ENCODE measurements at places on chromosomes 7 and 10.

GRCh38 chr10:7787150-7787856 lies 490 bp downstream of the KIN start:
- DNase-seq: no peak

DNA sequence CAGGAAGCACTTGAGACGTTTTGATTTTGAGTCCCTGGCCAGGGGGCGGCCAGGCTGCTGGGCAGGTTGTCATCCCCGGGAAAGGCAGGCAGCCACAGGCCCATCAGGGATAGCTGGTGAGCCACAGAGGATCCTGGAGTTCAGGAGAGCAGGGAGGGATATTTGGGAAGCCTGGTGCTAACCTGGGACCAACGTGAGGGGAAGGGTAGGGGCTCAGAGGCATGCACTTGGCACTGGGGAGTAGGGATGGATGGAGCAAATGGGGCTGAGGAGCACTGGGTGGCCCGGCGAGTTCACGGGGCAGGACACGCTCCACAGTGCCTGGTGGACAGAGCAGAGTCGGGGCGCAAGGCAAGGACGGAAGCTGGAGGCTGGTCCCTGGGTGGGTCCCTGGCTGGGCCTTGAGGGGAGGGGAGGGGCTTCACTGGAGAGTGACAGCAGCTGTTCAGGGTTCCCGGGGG lies 30.2 kb downstream of the LRRC27 start:
- DNase-seq: no peak

DNA sequence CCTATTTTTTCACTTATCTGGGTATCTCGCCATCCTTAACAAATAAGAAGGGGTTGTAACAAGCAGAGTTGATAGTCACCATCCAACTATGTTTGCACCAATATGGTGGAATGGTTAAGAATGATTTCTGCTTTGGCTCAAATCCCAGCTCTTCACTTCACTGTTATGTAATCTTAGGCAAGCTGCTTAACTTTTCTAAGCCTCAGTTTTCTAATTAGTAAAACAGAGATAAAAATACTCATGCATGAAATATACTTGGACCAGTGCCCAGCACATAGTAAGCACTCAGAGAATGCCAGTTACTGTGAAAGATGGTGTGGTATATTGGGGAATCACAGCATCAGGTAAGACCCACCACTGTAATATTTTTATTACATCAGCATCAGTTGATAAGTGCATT lies 33.6 kb downstream of the ABCB1 start:
- no peak for DNase-seq

GRCh38 chr7:3174515-3175284 lies 126.4 kb upstream of the SDK1 start:
- no peak for DNase-seq

DNA sequence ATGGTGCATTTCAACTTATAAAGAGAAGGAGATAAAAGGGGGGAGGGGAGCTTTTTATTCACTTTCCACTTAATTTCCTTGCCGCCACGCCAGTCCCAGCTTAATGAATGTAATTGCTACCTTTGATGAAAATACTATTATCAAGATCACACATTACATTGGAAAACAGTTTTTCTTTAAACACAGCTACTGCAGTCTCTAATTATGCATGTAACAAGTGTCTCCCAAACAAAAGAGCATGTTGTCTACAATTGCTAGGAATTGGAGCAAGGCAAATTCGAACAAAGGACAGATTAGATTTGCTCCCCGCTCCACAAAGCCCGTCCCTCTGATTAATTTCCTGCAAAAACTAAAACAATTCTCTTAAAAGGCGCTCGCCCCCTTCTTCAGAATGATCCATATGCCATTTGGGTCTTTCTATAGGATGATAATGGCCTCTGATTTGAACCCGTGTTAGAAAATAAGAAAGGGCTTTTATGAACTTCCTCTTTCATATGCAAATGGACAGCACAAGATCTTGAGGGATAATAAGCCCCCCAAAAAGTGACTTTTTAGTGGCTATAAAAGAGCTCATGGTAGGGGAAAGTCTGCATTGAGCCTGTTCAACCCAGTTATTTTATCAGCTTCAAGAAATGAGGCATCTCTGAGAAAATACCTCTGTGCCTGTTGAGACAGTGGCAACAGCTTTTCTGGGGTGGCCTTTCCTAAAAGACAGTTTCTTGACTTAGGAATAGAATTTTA lies 60.6 kb downstream of the ACADSB start:
- no peak for DNase-seq

DNA sequence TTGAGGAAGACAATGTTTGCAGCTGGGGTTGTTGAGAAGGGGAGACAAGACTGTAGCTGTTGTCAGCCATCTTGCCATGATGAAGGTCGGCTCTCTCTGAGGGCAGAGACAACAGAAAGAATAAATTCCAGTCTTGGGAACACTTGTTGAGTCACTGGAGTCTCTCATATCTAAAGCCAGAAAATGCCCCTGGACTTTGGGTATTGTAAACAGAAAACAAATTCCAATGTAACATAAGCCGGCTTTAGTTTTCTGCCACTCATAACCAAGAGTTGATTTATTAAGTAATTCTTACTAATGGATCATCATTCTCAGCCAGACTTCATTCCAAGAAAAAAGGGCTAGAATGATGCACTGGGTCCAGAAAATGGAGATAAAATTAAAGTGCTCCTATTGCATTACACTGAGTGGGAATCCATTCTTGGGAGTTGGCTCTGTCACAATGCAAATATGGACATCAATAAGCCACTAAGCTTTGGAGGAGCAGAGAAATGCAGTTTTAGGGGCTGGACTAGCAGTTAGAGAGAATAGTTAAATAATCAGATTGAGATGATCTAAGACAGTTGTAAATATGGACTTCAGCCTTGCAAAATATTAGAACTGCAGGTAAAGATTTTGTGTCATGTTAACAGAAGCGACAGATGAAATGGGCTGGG lies 78.9 kb downstream of the ADAM12 start:
- no peak for DNase-seq

GRCh38 chr7:100418930-100419659 lies 9.4 kb downstream of the ZCWPW1 start:
- no peak for DNase-seq

DNA sequence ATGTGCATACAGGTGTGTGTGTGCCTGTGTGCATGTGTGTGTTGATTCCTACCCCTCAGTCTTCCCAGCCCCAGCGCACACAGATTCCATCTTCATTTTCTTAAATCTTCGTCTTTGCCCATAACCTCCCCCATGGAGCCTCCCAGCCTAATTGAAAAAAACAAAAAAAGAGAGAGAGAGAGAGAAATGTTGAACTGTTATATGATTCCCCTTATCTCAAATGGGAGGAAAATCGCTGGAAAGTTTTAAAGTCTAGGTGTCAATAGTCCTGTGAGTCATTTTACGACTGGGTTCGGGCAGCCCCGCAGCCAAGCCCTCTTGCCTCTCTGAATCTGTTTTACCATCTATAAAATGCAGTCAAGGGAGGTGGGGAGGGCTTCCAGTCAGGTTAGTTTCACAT lies 60.9 kb downstream of the SPOCK2 start:
- no peak for DNase-seq

DNA sequence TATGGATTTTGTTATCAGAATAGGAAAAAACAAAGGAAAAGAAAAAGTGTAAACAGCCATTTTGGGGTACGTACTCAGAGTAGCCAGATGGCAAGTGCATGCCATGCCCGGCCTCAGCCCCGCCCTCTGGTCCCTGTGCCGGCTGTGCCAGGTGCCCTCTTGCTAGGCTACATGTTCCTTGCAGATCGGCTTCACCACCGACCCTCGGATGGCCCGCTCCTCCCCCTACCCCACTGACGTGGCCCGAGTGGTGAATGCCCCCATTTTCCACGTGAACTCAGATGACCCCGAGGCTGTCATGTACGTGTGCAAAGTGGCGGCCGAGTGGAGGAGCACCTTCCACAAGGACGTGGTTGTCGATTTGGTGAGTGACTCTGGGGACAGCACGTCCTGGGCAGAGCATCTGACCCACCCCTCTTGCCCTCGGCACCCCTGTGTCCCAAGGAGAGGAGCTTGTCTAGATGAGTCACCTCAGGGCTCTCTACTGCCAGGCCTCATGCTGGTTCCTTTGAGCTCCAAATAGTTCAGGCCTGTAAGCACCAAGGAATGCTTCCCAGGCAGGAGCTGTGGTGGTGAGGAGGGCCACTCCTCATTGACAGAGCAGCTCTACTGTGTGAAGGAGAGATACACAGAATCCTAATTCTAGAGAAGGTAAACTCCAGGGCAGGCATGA lies 54.9 kb upstream of the ZMIZ2 start:
- DNase-seq: no peak

DNA sequence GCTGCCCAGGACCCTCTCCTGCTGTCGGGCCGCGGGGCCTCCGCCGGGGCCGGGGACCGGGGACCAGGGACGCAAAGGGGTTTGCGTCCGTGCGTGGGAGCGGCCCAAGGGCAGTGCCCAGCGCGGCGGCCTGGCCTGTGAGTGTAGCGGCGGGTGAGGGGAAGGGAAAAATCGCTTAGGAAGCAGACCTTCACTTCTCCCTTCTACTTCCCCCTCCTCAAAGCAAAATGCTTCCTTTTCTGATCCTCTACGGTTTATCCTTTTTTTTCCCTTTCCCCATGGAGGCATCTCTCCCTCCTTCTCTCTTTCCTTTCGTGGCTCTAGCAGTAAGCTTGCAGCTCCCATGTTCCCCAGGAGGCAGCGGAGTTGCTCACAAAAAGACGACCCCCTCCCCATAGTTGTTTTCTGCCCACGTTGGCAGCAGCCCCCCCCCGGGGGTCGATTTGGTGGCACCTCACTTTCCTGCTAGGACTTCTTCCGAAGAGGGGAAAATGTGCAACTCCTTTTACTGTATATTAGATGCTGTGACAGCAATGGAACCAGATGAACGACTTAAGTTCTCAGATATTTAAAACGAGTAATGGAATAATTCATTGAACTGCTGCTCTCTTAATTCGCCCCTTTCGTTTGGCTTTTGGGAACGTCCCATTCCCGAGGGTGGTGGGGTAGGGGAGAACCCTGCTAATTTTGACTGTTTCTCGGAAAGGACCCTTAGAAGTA lies 724 bp downstream of the CAPZA2 start:
- DNase-seq: no peak

DNA sequence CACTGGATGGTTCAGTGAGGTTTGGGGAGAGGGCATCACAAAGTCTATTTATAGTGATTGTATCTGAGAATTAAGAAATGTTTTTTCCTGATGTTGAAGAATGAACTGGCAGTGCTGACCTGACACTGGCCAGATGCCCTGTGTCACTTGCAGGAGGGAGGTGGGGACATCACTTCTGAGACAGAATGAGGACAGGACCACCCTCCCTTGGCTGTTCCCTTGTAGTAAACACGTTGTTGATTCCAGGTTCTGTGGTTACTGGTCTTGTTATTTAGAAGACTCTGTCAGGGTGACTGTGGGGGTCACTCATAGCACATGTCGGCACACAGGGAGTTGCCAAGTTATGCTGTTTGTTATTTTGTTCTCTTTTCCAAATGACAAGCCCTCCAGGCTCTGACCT lies 126.4 kb downstream of the ADCY1 start:
- DNase-seq: no peak

GRCh38 chr10:125707541-125708468 lies 11.7 kb upstream of the EDRF1 start:
- DNase-seq: no peak
